ENCODE measurements at places on chromosomes 5 and 9. TPM values are rescaled to one million over a fixed set of nuclear protein-coding genes. Genes with fewer than 3 reads are reported as not detected.

The PPP3R2 gene
- not detected for total RNA-seq

The ECM2 gene
- total RNA-seq = 0.18 TPM

The VLDLR gene
- 63.2 TPM for total RNA-seq

The MRRF gene
- 24.1 TPM for total RNA-seq

The PTGR1 gene
- total RNA-seq = 36.9 TPM

The NR5A1 gene
- total RNA-seq = 0.26 TPM

The SMIM33 gene
- total RNA-seq = not detected

The PCDHB12 gene
- 0.87 TPM for total RNA-seq

The ZNF354C gene
- total RNA-seq = 3.3 TPM

The SLC45A2 gene
- 0.82 TPM for total RNA-seq

The RNF208 gene
- 4.9 TPM for total RNA-seq

The HINT1 gene
- total RNA-seq = 243 TPM

DNA sequence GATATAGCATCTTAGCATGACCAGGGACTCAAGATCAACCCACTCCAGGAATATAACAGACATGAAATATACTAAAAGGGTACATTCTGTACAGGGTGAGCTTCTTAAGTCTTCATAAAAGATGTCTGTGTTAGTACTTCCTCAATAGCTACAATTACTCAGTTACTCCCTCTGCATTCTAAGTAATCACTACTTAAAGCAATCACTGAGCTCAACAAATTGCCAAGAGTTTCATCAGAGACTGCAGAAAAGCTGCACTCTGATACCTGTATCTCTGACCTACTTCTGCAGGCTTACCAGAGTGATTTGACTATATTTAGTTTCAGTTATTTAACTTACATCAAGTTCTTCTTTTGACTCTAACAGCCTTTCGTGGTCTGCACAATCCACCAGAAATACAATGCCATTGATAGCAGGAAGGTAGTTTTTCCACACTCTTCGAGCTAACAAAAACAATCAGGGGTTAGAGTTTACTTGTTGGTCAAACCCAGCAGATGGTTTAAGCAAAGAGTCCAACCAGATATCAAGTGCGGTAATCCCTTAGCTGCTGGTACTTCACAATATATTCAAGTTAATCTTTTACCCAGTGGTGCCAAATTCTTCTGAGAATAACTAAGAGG, 23.3 kb downstream of the SAR1B start:
- no peak for DNase-seq

- no peak for DNase-seq
These were observed 20.3 kb downstream of the POU5F2 start for GRCh38 chr5:93721071-93721470.

DNA sequence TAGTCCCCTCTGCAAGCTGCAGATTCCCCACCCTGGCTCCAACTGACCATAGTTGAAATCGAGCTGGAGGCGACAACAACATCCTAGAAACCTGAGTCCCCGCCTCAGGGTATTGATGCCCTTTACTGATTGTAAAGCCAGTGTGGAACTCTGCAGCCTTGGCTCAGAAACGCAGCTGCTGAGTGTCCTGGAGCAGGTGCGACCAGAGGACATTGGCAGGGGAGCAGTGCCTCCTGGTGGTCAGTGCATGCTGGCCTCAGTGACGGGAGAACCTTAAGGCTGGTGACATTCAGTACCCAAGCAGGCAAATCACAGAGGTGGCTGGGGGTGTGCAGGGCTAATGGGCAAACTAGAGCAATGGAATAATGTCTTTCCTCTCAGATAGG, 20.4 kb upstream of the ZNF354B start:
- DNase-seq = no peak

DNA sequence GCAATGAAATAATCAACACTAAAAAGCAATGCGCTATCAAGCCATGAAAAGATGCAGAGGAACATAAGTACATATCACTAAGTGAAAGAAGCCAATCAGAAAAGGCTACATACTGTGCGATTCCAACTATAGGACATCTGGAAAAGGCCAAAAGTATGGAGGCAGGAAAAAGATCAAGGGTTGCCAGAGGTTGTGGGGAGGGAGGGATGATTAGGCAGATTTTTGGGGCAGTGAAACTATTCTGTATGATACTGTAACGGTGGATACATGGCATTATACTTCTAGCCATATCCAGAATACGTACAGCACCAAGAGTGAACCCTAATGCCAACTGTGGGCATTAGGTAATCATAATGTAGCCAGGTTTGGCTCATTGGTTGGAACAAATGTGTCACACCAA, 50.0 kb upstream of the FAM120AOS start:
- DNase-seq = no peak

DNA sequence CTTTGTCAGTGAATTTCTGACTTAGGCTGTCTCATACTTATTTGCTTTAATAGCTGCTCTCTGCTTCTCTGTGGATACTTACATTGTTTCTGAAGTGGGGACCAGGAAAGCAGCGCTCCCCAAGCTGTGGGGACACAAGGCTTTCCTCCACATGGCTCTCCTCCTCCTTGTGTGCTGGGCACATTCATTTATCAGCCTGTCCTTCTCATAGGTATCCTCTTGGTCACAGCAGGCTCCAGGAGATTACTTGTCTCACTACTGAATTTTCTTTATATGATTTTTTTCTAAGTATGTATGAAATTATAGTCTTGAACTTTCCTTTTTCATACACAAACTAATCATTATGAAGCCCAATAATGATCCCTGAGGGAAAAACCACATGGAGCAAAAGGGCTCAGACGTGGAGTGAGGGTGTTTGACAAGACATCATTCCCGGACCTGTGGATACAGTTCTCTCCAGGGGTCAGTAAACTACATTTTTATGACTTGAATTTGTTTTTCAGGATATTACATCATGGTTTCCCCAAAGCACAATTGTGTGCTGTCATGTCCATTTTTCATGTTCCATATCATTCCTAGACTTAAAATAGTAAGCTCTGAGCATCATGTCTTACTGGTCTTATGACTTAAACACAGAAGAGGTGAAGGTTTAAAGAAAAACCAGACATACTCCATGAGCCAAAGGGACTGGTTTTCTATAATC, 234.5 kb downstream of the PCSK1 start:
- DNase-seq = peak; percentile 69

DNA sequence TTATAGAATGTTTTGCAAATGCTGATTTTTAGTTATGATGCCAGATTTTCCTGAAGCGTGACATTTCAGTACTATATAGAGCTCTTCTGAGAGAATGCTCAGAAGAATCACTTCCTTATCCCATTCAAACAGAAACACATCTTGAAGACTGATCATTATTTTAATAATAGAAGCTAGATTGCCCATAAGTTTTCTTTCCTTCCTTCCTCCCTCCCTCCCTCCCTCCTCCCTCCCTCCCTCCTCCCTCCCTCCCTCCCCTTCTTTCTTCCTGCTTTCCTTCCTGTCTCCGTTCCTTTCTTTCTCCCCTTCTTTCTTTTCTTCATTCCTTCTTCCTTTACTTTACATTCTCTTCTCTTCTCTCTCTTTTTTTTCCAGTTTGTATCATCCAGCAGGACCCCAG, 767.4 kb downstream of the IRX1 start:
- no peak for DNase-seq

DNA sequence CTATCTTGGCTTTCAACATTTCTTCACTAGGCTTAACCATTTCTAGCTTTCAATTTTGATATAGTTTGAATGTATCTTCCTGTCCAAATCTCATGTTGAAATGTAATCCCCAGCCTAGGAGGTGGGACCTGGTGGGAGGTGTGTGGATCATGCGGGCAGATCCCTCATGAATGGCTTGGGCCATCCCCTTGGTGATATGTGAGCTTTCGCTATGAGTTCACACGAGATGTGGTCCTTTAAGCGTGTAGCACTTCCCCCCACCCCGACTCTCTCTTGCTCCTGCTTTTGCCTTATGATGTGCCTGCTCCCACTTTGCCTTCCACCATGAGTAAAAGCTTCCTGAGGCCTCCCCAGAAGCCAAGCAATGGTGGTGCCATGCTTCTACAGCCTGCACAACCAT, 40.6 kb downstream of the PHAX start:
- DNase-seq = no peak

DNA sequence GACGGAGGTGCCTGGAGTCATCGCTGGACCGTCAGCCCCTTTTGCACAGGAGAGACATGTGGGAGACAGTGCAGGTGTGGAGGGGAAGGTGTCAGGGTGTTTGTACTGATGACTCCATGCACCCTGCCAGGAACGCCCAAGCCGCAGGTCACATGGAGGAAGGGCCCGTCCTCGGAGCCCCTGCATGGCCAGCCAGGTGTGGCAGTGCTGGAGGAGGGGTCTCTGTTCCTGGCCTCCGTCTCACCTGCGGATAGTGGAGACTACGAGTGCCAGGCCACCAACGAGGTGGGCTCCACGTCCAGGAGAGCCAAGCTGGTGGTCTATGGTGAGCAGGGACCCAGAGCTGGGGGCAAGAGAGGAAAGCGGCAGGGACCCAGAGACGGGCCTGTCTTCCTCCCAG, 81.5 kb downstream of the HMCN2 start:
- no peak for DNase-seq

- DNase-seq = no peak
These were observed 952 bp upstream of the AMACR start for GRCh38 chr5:34008802-34009201.

DNA sequence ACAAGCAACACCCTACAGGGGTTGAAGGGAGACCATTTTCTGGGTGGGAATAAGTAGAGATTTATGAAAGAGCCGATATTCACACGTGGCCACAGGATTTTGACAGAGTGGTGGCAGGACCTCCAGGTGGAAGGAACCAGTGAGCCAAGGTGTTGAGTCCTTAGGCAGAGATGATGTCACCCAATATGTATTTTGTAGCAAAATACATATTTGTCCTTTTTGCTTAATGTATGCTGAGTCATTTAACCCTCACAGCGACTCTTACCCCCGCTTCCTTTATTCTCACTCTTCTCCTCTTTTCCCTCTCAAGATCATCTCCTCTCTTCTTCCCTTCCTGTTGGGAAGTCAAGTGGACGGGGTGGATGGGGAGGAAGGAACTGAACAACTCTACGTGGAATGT, 215.7 kb upstream of the S1PR3 start:
- DNase-seq = peak; percentile 39

DNA sequence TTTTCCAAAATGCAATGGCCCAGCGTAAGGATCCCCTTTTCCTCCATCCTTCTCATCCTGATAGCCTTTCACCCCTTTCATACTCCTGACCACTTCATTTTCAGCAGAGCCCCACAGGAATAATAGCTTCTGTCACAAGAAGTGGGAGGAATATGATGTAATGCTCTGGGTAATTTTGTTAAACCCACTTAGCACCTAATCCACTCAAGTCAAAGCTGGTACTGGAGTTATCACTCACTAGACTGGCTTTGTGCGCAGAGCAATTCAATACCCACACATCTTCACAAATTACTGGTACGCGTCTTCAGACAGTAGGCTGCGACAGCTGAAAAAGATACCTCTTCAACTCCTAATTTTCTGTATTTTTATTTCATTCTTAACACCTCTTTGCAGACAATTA, 2232.8 kb upstream of the WWC1 start:
- DNase-seq = no peak

DNA sequence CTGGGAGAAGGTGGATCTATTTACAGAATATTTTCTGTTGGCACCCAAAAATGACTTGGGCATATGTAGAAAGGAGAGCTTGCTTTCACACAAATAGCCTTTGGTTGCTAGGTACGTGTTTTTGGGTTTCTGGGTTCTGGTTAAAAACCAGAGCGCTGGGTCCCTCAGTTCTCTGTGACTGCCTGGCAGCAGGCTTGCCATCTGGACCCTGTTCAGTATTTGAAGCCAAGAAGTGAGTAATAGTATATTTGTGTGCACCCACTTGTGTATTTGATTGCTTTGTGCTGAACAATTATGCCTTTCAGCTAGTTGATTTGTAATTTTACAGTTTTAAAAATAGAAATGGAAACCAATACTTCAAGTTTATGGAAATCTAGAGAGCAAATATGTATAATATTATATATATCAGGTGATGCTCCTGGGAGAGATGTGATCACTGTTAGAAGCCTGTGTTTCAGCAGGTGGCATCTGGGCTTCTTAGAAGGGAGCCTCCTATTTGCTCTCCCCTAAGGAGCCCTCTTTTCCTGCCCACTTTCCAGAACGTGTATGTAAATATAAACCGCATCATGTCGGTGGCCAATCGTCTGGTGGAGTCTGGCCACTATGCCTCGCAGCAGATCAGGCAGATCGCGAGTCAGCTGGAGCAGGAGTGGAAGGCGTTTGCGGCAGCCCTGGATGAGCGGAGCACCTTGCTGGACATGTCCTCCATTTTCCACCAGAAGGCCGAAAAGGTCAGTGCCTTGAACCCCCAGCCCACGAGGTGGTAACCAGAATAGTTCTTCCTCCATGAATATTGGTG, 153.6 kb downstream of the TRIO start:
- DNase-seq = no peak

DNA sequence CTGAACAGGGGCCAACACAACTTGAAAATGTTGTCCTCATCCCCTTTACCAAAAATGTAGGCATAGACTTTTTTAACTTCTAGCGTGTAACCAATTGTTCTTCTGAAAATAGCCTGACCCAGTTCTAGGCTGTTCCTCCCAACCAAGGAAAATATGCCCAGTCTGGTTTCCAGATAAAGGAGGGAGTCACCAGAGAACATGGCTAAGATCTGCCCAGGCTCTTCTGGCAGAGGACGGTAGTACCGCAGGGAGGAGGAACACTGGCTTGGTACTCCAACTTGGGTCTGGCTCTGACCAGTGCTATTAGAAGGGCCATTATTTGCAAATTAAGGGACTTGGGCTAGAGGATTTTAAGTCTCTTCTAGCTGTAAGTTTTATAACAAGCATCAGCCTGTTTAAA, 63.1 kb downstream of the GRAMD2B start:
- DNase-seq = no peak

- DNase-seq = peak; percentile 36
These were observed 1.7 kb upstream of the CNTRL start for GRCh38 chr9:121073038-121073437.

Measured in astrocyte (in vitro differentiated cells and primary cell).